Neural progenitor cell (in vitro differentiated cells): ENCODE measurements at places on chromosomes 6 and 20.

DNA sequence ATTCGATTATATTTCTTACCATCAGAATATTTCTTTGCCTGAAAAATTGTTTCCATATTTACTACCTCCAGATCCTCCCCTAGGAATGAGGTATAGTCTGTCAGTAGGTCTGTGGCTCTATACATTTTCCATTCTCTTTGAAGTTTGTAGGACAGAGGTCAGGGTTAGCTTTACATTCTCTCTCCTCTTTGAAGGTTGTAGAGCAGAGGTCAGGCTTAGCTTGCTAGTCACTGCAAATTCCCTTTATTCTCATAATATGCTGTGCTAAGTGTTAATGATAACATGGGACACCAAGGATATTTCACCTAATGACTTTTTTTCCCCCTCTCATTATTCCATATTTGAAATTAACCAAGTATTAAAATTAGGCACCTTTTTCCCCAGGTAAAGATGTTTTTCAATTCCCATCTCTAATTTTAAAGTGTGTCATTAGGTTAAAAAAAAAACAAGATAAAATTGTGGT, 411.2 kb downstream of the PHF3 start:
- no peak for DNase-seq

- no peak for DNase-seq
Measured at GRCh38 chr6:26592649-26593048, 4.1 kb upstream of the ABT1 start.

DNA sequence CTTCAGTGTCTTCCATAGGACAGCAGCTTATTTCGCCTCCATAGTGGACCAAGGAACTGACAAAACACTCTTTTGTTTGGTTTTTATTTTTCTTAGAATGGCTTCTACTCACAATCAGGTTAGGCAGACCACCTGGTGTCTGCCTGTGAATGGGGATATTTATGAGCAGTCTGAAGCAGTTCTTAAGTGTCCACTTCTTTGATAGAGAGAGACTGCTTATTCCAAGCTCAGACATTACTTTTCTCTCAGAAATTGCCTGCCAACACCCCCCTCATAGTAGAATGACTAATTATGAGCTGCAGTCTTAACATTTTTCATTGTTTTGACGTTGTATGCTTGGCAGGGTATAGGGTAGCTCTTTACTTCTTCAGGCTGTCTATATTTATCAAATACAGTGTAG, 174.7 kb downstream of the ZFAND3 start:
- DNase-seq = peak; percentile 42

- no peak for DNase-seq
Measured at GRCh38 chr6:68326762-68327161, 308.3 kb upstream of the ADGRB3 start.

DNA sequence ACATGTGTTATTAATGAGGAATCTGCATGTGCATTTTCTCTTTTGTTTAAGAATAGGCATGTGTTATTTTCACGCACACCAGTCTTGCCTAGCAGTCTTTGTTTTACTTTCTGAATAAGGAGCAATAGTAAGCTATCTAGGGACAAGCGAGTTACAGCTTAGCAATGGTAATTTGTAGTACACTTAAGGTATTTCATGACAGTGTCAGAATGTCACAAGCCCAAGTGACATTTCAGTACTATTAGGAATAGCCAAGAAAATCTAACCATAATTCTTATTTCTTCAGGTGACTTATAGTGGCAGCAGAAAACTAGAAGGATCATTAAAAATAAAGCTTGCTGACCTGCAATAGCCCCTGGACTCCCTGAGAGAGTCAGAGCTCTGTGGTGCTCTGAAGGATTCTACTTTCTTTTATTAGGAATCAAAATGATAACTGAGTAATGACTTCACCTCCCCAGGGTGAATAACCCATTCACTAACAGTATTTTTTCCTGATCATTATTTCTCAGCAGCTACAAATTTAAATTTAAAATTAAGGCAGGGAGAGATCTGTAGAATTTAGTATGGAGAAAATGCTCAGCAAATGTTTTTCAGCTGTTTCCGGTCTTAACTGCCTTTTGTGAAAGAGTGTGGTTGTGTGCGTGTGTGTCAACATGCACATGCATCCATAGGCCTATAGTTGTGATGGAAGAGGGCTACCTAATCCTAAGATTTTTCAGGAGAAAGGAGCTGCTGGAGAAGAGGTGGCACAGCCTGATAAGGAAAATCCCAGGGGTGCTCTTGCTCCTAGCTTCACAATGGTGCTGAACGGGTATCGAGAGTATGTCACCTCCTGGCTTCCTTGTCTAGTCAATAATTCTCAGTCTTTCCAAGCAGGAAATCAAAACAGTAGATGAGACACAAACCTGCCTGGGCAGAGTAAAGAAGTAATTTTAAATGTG, 90.0 kb upstream of the BEND3 start:
- no peak for DNase-seq

DNA sequence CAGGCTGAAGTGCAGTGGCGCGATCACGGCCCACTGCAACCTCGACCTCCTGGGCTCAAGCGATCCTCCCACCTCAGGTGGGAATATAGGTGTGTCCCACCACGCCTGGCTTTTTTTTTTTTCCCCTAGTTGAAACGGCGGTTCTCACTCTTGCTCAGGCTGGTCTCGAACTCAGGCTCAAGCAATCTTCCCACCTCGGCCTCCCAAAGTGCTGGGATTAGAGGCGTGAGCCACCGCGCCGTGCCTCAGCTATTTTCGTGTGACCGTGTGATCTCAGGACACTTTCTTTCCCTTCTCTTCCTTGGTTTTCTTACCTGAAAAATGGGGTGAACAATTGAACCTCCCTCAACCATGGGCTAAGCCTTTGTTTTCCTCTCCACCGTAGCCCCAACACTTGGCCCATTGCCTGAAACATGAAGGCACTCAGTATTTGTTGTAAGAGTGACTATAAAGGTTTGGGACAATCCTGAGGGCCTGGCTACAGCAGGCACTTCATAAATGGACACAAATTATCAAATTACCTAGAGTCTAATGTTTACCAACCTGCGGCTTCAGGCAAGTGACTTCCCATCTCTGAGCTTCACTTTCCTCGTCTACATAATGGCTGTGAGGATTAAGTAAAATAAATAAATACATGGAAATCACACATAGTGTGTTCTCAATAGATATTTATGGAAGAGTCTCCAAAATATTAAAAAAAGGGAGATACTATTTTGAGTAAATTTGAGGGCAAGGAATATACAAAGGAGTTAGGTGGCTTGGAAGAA, 31.4 kb upstream of the ID1 start:
- DNase-seq = no peak

DNA sequence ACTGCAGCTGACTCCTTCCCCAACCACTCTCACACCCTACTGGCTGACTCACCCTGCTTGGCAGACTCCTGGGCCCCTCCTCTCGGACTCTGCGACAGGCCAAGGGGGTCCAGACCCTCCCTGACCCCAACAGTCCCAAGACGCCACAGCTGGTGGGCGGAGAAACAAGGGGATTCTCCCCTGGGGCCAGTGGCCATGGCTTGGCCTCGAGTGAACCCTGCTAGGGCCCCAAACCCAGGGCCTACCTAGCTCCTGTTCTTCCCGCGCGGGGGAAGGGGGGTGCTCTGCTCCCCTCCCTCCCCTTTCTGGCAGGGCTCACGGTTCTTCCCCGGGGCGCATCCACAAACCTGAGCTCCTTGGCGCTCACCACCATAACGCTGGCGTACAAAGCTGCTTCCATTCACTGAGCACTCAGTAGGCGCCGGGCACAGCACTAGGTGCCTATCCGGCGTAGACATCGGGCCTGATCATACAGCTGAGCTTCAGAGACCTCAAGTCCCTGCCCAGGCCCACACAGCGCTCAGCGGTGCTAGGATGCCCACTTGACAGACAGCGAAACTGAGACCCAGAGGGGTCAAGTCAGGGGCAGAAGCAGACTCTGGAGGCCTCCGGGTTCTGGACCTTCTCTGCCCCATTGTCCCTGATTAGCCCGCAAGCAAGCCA, 597 bp downstream of the ADA start:
- DNase-seq = no peak

- DNase-seq = no peak
Measured at GRCh38 chr20:57696401-57696961, 13.3 kb downstream of the PMEPA1 start.

DNA sequence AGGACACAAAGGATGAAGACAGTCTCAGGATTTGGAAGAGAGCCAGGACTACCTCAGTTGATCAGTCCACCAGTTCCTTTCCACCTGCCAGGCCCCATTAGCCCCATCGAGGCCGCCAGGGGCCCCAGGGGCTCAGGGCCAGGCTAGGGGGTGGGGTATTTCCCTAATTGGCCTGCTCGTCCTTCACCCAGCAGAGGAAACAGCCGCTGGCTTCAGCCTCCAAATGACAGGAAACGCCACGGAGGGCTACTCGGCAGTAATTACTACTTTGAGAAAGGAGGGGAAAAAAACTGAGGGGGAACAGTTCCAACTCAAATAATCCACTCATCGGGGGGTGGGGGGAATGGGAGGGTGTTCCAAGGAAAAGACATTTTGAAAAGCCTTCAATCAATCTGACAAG, 42.7 kb downstream of the MAFB start:
- DNase-seq = peak; percentile 26

- DNase-seq = no peak
Measured at GRCh38 chr6:159620947-159621346, 72.1 kb downstream of the SOD2 start.

DNA sequence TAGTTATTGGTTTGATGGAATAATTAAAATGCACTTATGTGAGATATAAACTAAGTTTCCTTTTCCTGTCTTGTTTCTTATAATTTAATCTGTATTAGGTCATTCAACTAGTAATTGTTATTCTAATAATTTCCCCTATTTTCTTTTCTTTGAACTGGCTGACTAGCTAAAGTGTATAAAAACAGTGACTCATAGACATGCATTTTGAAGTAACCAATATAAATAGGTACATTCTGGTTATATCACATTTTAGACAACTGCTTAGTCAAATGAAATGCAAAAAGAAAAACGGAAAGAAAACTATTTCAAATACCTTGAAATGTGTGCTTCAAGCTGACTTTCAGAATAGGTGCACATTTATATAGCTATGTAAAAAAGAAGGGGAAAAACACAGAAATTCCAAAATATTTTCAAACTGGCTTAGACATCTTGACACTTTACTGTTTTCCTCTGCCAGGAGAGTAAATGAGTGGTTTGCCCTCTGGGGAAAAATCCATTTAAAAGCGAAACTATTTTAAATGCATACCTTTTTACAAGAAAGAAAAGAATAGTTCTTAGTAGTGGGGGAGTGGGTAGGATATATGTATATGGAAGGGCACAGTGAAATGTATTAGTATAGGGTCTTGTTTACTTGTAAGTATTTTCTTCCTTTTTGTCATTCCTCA, 28.3 kb downstream of the KCNQ5 start:
- no peak for DNase-seq
